ENCODE measurements at places on chromosomes 1 and 21.

GRCh38 chr1:63601912-63602311 lies 8.7 kb downstream of the PGM1 start:
- no peak for DNase-seq

DNA sequence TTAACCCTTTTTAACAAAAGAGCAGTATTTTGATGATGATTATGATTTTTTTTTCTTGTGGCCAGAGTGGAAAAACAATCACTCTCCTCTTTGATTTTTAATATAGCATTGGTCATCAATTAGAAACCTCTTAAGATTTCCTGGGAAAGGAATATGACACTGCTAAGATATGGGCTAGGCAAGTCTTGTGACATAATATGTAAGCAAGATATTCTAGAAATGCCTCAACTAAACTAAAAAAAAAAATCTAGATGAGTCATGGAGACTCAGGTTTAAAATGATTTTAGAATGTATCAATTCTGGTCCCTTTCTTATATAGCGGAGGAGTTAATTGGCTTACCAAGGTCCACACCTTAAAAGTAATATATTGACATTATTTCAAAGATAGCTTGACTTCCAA lies 60.3 kb upstream of the JUN start:
- no peak for DNase-seq

DNA sequence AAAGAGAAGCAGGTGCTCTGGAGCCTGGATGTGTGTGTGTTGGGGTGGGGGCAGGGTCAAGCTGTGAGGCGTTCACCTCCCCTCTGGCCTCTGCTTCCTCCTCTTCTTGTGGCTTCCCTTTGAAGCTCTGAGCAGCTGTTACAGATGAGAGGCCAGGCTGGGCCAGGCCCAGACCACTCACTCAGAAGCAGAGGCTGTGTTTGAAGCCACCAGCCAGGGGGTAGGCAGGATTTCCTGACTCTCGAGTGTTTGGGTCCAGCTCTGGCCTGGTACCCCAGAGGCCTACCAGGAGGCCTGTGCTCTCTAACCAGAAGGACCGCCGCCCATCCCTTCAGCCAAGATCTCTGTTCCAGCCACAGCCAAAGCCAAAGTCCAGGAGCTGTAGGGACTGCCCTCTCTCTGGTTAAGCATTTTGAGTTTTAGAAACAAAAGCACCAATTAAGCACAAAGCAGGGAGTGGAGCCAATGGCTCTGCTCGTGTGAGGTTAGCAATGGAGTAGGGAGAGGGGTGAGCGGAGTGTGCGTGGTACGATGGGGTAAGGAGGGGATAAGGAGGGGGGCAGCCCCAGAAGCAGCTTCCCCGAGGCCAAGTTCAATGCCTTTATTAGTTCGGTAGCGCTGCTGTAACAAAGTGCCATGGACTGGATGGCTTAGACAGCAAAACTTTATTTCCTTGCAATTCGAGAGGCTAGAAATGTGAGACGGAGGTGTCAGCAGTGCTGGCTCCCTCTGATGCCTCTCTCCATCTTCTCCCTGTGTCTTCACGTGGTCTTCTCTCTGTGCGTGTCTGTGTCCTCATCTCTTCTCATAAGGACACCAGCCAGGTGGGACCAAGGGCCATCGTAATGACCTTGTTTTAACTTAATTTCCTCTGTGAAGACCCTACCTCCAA lies 20.5 kb downstream of the RCSD1 start:
- DNase-seq, result no peak

GRCh38 chr1:77193951-77194350 lies 25.3 kb downstream of the PIGK start:
- DNase-seq, result no peak

GRCh38 chr1:187619175-187619574 lies 790.4 kb downstream of the PLA2G4A start:
- no peak for DNase-seq

- no peak for DNase-seq
Measured at GRCh38 chr1:112677501-112677900, 3.0 kb downstream of the MOV10 start.

DNA sequence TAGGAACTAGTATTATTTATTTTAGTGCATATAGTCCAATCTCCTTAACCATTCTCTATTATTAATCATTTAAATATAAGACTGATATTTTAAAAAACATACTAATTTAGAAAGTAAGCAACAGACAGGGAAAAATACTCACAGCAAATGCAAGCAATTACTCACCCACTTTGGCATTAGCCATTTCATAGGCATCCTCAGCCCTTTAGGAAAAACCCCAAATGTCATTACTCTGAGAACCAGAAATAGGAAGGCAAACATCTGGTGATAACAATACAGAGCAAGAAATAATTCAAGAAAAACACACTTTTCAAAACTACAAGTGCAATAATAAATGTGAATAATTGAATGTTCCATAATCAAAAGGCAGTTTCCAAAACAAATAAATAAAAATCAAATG lies 545.1 kb downstream of the PLPP3 start:
- no peak for DNase-seq

GRCh38 chr1:2962061-2962460 lies 59.2 kb upstream of the ACTRT2 start:
- no peak for DNase-seq

- no peak for DNase-seq
Measured at GRCh38 chr1:81820765-81821164, 20.0 kb downstream of the ADGRL2 start.
